ENCODE measurements at places on chromosomes 5 and 9. TPM values are rescaled to one million over a fixed set of nuclear protein-coding genes. Genes with fewer than 3 reads are reported as not detected.
A peak's percentile ranks its signal among the peaks of the same experiment; 100 is the strongest.

The FGF1 gene
- total RNA-seq = 39.2 TPM

The IL4 gene
- not detected for total RNA-seq

The GKAP1 gene
- total RNA-seq = 17.0 TPM

The SLC6A18 gene
- total RNA-seq = not detected

The TAF11L5 gene
- not detected for total RNA-seq

The SGCD gene
- total RNA-seq = 92.4 TPM

The ENTREP1 gene
- 26.5 TPM for total RNA-seq

The IL3 gene
- total RNA-seq = not detected

DNA sequence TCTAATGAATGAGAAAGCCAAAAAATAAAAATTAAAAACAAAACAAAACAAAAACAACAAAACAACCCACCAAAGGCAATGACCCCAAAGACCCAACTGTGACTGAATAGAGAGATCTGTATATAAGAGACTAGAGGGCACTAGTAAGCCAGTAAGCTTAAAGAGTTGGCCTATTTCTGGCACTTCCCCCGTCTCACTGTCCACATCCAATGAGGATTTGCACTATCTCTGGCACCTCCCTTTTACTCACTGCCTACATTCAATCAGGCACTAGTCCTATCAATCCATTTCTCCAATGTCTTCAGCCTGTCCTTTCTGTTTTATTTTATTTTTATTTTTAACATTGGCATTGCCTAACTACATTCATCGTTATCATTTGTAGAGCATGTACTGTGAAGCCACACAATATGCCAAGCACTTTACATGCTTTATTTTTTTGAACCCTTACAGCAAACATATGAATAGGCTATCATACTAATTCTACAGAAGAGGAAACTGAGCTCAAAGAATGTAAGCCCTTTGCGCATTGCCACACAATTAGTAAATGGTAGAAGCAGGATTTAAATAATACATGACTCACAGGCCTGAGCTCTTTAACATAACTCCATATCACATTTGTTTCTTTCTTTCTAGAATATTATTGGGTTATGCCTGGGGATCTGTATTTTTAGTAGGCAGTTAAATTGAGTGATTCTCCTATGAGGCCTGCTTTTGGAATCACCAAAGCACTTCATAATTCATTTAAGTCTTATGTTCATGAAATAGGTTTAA lies 70.0 kb downstream of the C6 start:
- DNase-seq = no peak

DNA sequence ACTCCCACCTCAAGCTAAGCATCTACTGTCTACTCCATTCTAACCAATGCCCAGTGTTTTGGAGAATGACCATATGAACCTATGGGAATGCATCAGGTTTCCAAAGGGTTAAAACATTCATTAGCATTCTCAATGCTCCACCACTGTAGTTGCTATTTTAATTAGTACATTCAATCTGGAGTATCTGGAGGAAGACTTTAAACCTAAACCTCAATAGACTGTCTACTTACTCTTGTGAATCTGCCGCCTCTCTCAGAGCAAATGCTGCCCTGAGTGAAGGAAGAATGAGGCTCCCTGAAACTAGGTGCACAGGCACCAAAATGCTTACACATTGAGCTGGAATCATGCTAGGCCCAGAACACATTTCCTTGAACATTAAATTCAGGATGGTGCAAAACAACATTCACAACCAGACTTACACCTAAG lies 2.0 kb downstream of the ENC1 start:
- no peak for DNase-seq

DNA sequence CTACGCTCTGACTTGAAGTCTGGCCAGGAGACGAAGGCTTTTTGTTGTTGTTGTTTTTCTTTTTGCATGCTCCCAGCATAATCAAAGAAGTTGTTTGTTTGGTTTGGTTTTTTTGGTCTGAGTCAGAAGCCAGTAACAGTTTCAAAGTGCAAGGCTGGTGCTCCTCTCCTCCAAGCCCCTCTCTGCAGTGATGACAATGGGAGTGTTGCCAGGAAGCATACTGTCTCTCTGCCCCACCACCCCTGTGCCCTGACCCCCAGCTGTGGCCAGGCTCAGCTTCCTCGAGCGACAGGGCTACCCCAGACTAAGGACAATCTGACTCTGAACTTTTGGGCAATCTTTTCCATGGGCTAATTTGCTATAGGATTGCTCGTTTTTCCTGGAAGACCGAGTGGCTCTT lies 173.8 kb upstream of the PITX1 start:
- DNase-seq = no peak

DNA sequence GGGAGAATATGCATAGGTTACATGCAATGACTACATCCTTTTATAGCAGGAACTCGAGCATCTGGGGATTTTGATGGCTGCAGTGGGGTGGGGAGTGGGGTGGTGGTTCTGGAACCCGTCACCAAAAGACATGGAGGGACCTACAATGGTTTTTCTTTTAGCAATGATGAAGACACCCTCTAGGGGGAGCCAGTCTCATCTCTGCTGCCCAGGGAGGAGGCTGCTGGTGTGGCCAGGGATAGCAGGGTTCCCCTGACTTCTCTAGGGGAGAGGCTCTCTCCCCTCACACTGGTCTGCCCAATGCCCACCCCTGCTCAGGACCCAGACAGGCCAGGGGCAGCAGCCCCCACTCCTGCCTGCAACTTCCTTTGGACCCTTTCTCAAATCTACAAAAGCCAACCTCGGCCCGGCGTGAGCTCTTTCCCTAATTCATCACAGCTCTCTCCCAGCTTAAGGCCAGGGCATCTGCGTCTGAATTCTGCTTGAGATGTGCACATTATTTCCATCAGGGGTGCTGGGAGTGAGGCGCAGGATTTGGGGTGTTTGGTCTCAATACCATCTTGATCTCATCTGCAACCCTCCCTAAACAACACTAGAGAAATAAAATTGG lies 73.6 kb upstream of the RETREG1 start:
- no peak for DNase-seq

- no peak for DNase-seq
These were observed 2.5 kb downstream of the IRX2 start for GRCh38 chr5:2748861-2749513.

DNA sequence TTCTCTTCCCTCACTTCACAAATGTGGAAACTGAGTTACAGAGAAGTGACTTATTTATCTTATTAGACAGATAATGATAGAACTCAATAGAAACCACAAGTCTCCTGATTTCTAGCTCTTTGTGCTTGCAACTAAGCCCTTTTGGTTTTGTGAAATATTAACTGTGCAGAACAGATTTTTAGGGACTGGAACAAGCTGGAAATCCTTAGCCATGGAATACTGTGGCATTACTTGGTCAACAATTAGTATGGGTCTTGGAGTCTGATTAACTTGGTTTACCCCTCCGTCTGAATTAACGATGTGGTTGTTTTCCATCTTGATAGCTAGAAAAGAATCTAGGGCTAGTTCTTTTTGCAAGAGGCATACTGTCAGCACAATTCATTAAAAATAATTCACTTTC lies 584 bp upstream of the KLF9 start:
- DNase-seq = no peak

DNA sequence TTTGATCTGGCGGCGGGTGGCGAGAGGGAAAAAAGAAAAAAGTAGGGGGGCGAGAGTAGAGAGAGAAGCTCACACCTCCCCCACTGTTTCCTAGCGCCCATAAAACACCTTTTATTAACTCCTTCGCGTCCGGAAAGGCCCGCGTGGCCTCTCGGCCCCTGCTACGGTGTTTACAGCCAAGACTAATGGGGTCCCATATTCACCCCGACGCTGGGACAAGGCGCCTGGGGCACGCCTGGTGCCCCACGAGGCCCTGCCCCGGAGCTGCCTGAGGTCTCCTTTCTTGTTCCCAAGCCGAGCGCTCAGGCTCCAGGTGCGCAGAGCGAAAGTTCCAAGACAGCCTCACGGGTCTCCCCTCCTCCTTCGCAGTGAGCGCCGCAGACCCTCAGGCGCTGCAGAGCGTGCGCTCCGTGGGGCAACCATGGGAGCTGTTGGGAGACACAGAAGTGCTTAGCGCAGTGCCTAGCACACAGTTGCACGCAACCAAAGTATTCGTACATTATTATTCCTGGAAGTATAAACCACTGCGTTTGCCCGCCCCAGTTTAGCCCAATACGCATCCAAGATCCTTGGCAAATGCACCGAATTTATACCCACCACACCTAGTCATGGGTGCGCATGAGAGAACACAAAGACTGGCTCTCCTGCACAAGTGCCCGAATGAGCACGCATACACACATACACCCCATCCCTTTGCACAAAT lies 4.3 kb downstream of the HAND1 start:
- no peak for DNase-seq

GRCh38 chr5:3564827-3565518 lies 30.7 kb upstream of the IRX1 start:
- no peak for DNase-seq

GRCh38 chr5:50888751-50889150 lies 222.3 kb downstream of the PARP8 start:
- no peak for DNase-seq

- DNase-seq = no peak
These were observed 267.5 kb downstream of the ENC1 start for GRCh38 chr5:74373076-74373475.

DNA sequence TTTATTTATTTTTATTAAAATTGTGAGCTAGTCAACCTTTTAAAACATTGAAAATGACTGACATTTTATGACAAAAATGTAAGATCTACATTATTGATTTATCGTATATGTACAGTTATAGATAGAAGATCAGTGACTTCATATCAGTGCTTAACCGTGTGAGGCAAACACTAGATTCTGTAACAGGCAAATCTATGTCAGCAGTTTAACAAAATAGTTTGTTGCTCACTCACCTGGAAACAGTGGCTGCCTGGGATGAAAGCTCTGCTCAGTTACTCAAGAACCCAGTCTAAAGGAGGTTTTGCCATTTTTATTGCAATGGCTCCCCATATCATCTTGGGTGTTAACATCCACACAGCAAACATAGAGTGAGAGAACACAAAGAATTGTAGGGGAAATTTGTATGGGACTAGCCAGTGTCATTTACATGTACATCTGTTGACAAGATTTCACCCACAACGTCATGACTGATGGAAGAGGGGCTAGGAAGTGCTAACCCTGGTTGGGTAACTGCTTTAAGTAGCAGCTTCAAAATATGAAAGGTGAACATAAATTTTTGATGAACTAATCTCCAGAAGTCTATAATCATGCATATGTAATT lies 49.0 kb downstream of the SGCD start:
- no peak for DNase-seq

DNA sequence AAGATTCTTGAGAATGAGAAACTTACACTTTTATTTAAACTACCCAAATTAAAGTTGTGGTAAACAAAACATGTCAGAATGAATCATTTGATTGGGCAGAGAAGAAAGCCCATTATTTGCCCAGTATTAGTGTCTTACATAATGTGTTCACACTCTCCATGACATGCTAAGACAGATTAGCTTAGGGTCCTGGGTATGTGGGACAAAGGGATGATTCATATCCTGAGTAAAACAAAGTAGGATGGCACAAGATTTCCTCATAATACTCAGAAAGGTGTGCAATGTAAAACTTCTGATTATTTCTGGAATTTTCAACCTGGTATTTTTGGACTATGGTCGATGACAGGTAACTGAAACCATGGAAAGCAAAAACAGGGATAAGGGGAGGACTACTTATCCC lies 183.9 kb upstream of the POU5F2 start:
- DNase-seq = no peak

DNA sequence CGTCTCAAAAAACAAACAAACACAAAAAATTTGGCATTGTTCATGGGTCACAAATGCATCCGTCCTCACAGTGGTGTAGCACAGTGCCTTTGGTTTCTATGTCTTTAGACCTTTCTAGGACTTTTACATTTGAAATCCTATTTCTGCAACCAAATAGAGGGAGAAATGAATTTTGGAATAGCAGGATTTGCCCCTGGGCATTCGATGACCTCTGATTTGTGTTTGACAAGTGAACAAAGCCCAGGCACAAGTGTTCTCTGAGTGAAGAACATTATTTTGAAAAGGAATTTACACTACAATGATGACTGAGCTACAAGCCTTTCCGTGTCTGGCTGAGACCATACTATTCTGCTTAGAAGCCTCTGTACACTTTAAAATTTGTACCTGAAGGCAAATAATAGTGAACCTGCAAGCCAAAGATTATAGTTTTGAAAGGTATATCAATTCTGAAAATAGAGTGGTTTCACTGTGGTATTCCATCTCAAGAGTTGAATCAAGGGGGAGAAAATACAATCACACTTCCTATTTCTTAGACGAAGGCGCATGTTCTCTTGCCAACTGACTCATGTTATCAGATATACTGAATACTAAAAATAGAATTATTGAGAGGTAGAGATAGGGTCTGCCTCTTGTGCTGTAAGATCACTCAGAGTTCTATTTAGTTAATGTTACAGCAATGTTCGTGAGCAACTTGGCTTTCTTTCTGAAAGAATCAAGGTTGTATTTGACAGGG lies 297.6 kb downstream of the KDM4C start:
- no peak for DNase-seq

- DNase-seq = no peak
These were observed 110.8 kb upstream of the SLC1A3 start for GRCh38 chr5:36495611-36496010.

DNA sequence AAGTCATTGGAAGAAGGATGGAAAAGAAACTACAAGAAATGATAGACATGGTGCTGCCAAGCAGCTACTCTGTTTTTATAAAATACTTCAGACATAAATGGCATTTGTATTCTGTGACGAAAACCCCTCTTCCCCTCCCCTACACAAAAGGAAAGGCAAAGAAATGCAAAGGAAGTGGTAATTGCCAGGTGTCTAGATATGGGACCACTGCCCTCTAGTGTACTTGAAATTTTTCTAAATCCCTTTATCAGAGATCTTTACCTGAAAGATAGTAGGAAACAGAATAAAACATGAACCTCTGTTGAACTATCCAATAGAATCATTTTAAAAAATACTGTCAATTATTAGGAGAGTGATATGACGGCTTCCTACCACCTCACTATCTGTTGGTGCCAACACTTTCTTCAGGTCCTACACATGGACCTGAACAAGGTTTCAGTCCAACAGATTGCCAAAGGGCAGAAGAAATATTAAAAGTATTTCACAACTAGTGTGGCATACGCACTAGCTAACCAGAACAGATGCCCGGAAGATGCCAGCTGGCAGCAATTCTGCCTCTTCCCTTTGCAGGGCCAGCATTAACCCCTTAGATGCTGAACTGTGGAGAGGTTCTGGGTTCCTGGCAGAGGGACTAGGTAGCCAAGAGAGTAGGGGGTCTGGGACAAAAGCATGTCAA lies 104.1 kb downstream of the TSSK1B start:
- DNase-seq = peak; percentile 76

DNA sequence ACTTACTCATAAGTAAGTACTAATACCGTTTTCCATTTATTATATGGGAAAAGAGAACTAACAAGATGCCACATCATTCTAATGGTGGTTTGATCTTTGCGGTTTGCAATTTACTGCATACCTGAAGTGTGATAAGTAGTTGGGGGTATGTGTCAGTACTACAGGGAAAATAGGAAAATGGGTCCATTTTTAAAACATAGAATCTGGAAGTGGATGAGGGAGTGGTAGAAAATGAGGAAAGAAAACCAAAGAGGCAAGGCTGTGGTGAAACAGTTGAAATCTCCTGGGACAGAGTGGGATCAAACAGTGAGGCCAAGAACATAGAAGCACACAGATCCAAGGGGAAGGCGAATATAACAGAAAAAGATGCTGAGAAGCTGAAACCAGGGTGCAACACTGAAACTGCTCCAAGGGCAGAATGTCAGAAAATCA lies 6.7 kb downstream of the ADAMTSL1 start:
- DNase-seq = no peak

Measured in right cardiac atrium (tissue), 5 donors.